ENCODE measurements at places on chromosomes 2 and 18. TPM values are rescaled to one million over a fixed set of nuclear protein-coding genes. Genes with fewer than 3 reads are reported as not detected.

Gene FBXO41
- 0.25 TPM for total RNA-seq

Gene DNAJC5G
- total RNA-seq, result 1.0 TPM

Gene AKAIN1
- total RNA-seq, result not detected

Gene CKAP2L
- total RNA-seq, result 3.1 TPM

Gene UGT1A10
- total RNA-seq, result not detected

Gene STAT4
- total RNA-seq, result 0.51 TPM

Gene HJURP
- total RNA-seq, result 9.5 TPM

Gene NCKAP5
- under 0.01 TPM for total RNA-seq

Gene STK36
- 4.7 TPM for total RNA-seq

Gene MCFD2
- 227 TPM for total RNA-seq

Gene ABCB11
- not detected for total RNA-seq

Gene C2orf78
- total RNA-seq, result not detected
